CD4-positive, alpha-beta T cell (primary cell): ENCODE measurements at places on chromosomes 13 and 19. TPM values are rescaled to one million over a fixed set of nuclear protein-coding genes. Genes with fewer than 3 reads are reported as not detected.
A peak's percentile ranks its signal among the peaks of the same experiment; 100 is the strongest.

ZNF254 gene
- total RNA-seq = 14.0 TPM

CYSLTR2 gene
- 2.7 TPM for total RNA-seq

CCNA1 gene
- not detected for total RNA-seq

ZNF177 gene
- total RNA-seq = 1.6 TPM

RANBP3 gene
- total RNA-seq = 82.7 TPM

GRCh38 chr13:43368003-43368402 is 344.6 kb downstream of the DNAJC15 start:
- no peak for DNase-seq

- DNase-seq = no peak
These were observed 16.6 kb downstream of the MAN2B1 start for GRCh38 chr19:12649941-12650340.

DNA sequence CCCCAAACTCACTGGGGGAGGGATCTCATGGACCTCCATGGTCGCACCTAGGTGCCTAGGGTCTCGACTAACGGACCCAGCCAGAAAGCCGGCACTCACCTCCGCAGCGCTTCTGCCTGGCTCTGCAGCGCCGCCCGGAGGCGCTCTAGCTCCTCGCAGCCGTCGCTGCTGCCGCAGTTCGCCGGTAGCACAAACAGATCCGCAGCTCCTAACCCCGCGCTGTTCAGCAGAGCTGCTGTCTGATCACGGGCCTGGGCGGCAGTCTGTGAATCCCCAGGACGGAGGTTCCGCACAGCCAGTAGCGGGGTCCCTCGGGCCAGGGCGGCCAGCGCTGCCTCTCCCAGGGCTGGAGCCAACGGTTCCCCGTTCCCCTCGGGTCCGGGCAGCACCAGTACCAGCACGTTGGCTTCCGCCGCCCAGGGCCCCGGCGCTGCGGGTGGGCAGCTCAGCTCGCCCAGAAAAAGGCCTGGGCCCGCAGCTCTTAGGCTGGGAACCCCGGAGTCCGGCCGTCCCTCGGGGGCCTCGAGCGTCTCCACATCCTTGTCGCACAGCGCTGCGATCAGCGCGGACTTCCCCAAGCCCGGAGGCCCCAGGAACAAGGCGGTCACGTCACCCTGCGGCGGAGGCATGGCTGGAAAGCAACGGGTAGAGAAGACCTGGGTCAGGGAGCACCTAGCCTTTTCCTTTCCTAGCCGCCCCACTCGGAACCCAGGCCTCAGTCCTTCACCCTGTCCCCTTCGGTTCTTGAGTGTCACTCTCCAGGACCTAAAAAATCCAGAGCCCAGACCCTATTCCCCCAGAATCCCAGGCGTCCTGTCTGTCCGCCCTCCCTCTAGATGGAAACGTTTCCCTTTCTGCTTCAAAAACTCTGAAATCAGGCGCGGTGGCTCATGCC is 977 bp downstream of the IRGQ start:
- DNase-seq = peak; percentile 75

DNA sequence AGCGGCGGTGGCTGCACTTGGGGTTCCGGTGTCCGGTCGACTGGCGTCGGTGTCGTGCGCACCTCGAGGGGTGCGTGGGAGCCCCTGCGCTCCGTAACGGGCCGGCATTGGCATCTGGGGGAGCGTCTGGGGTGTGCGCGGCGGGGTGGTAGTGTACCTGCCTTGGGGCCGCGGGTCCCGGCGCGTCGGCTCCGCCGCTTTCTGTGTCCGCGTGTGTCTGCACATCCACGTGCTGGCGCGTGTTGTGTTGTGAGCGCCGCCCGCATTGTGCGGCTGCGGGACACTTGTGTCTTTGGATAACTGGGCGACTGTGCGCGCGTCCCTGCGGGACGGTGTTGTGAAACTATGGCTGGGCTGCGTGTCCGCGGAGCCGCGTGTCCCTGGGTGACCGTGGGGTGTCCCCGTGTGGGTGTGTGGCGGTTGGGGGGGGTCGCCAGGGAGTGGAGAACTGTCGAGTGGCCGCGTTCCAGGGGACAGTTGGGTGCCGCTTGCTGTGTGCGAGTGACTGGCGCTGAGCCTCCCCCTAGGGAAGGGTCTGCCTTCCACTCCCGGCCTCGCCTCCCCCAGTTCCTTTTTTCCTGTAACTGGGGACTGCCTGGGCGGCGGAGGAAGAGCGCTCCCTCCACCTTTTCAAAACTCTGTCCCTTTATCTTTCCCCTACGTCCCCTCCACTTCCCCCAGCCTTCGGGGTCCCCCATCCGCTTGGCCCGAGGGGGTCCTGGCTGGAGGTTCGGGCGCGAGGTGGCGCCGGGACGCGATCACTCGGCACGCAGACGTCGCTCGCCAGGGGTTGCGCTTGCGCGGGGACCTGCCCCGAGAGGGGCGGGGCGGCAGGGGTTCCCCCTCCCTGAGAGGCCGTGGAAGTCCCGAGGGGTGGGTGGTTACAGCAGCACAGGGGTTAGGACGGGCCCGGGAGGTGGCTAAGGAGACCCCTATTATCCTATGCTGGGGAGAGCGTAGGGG is 5.7 kb upstream of the NFIC start:
- DNase-seq = peak; percentile 61

- DNase-seq = no peak
These were observed 51.3 kb downstream of the PTPRS start for GRCh38 chr19:5289060-5289990.

DNA sequence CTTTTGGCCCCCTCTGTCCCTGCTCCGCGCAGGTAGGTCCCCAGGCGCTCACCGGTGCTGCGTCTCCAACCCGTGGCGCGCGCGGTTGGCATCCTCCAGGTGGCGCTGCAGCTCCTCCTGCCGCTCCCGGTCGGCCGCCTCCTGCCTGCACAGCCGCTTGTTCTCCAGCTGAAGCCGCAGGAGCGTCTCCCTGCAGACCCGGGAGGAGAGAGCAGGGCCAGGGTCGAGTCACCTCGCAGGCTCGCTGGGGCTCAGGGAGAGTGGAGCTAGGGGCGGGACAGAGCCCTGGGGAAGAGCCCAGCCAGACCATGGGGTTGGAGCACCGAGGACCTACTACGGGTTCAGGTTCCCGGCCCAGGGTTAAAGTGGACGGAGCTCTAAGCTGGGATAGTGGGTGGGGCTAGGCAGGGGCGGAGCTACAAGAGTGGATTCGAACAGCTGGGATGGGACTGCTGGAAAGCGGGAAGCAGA is 9.3 kb downstream of the HOOK2 start:
- DNase-seq = peak; percentile 80

DNA sequence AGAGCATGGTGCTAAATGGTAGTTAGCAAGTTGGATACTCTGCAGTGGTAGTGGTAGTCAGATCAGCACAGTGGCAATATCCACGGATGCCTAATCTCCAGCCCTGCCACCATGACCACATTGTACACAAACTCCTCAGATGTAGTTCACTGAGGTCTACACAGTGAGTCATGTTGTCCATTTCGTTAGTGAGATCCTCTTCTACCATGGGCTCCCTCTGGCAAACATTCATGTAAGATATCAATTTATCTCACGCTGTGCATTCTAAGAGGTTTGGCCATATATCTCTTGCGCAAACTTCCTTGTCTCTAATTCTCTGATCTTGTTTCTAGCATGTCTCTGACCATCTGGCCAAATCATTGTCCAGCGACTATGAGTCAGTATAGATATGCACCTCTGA is 58.2 kb downstream of the POLR1D start:
- DNase-seq = no peak

- no peak for DNase-seq
These were observed 599.7 kb upstream of the SLITRK1 start for GRCh38 chr13:84481958-84482357.

DNA sequence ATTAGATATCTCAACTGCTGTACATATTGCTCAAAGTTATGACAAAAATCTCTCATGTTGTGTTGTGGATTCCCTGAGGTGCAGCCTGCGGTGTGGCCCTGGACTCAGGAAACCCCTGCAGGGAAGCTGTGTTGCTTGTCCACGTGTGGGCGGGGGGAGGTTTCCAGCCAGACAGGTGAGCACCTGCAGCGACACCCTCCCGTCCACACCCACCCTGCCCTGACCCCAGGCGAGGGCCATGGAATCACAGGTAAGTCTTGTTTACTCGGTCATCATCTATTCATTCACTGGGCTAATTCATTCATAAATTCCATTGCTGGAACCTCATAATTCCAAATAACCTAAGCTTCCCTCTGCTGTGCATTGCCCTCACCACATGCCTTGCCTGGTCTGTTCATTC is 14.1 kb downstream of the PLPP2 start:
- no peak for DNase-seq

GRCh38 chr13:46595136-46595884 is 42.3 kb downstream of the LRCH1 start:
- DNase-seq = no peak

- DNase-seq = no peak
These were observed 556 bp downstream of the TRIP10 start for GRCh38 chr19:6739883-6740588.

GRCh38 chr13:58480061-58480460 is 848.5 kb downstream of the PCDH17 start:
- DNase-seq = no peak

- no peak for DNase-seq
These were observed at the start of gene BTBD2 for GRCh38 chr19:2015608-2015950. Gene BTBD2, minus strand, starts transcription at chr19:2015714. Its CDS starts 11 bp downstream, at chr19:2015703.

- DNase-seq = no peak
These were observed 1.9 kb upstream of the YJEFN3 start for GRCh38 chr19:19526581-19527370.

- DNase-seq = no peak
These were observed 8.1 kb downstream of the BEST2 start for GRCh38 chr19:12759686-12760085.

DNA sequence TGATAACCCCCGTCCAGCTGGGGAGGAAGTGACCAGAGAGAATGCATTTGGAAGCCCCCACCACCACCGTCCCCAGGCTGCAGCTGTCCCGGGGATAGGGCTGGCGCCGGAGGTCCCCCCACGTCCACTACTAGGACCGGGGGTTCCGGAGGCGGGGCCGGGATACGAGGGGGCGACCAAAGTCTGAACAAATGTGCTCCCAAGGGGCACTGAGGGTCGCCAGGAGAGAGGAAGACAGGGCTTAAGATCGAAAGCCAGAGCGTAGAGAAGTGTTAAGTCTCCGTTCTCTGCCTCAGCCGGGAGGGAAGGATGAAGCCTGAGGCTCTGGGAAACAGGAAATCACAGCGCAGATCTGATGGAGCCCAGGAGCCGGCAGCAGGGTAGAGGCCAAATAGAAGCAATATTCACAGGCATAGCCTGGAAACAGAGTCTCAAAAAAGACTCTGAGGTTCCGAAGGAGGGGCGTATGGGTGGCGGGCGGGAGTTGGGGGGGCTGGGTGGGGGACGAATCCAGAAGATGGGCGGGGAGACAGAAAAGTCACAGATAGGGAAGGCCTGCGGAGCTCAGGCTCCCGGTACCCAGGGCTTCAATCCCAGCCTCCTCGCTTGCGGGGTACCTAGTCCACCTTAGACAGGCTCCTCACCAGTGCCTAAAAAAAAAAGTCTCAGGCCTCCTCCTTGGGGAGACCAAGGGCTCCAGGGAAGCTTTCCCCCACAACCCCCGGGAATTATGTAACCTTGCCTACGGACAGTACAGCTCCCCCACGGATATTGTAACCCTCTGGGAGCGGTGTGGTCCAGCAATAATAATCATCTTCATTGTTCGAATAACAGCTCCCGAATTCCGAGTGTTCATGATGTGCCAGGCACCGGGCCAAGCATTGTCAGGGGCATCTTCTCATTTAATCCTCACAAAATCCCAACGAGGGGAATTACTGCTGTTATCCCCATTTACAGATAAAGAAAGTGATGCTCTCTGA is 1.1 kb upstream of the ERF start:
- no peak for DNase-seq

DNA sequence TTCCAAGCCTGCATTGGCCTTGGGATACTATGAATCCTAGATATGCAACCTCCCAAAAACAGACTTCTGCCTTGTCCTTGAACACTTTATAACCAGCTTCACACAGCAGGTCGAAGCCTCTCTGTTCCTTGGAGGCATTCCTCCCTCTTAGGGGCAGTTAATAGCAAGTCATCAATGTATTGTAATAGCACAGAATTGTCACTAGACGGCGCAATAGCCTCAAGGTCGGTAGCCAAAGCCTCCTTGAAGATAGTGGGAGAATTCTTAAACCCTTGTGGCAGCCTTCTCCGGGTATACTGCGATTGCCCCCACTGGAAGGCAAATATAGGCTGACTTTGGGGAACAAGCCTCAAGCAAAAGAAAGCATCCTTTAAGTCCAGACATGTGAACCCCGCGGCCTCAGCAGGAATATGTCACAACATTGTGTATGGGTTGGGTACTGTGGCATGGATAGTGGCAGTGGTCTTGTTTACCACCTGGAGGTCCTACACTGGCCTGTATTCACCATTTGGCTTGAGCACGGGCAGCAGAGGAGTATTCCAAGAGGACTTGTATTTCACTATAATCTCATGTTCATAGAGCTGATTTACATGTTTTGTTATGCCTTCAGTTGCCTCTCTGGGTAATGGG is 61.1 kb downstream of the ZNF431 start:
- DNase-seq = peak; percentile 15

DNA sequence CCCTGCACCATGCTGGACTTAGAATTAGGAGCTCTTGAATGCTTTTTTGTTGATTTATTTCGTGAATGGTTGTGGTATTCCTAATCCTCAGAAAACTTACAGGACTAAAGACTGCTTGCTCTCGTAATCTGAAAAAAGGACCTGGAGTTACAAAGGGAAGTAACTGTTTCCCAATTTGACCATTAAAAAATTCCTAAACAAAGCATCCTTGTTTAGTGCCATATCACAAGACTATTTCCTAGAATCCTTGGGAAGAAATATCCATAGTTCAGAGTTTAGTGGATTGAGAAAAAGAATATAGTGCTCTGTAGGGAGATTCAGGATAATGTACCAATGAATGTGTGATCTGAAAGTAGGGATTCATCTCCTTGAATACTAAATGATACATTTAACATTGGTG is 186.8 kb downstream of the NDFIP2 start:
- no peak for DNase-seq
